Effector memory CD8-positive, alpha-beta T cell (primary cell): ENCODE measurements at places on chromosomes 7 and 10.

GRCh38 chr7:37081436-37081835, 357.1 kb upstream of the AOAH start:
- no peak for DNase-seq

DNA sequence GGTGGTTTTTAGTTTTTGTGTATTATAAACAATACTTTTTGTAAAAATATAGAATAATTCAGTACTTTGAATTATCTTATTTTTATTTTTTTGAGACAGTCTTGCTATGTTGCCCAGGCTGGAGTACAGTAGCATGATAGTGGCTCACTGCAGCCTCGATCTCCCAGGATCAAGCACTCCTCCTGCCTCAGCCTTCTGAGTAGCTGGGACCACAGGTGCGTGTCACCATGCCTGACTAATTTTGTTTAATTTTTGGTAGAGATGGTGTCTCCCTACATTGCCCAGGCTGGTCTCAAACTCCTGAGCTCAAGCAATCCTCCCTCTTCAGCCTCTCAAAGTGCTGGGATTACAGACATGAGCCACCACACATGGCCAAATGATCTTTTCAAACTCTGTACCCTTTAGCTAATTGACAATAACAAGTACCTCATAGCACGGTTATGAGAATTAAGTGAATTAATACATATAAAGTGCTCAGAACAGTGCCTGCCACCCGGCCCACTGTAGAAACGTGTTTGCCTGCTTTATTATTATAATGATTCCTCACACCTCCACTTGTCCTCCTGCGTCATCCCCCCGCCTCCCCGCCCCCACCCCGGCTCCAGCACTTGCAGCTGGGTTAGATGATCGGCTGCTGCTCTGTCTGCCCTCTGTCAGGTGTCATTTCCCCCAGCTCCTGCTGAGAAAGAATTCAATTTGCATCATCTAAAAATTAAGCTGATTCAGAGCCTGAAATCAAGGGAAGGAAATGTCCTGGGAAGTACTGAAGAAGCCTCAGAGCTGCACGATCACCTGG, 53.6 kb upstream of the NRF1 start:
- no peak for DNase-seq

DNA sequence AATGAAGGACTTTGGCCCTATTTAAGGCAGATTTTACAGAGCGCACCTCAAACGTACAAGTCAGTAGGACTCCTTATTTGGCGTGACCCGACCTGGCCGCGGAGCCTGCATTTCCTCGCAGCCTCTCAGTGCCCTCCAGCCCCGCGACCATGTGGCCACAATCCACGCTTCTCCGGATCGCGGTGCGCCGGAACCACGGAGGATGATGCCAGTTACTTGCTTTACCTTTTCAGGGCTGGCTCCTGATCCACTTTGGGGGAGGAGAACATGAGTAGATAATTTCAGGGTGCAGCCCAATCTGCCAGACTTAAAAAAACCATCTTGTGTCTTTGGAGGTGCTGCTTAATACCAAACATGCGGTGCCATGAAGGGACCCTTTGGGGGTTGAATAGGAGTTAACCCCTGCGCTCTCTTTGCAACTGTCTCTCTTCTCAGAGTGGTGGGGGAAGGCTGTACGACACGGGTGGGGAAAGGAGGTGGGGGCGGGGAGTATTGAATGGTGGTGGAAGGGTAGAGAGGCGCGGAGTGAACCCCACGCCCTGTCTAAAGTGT, 1.5 kb downstream of the FRAT1 start:
- no peak for DNase-seq

GRCh38 chr10:129760003-129760315, 204.1 kb downstream of the EBF3 start:
- DNase-seq = no peak

- DNase-seq = no peak
These were observed 160.8 kb downstream of the XPNPEP1 start for GRCh38 chr10:109762555-109762954.

GRCh38 chr10:112956631-112957350, 6.7 kb downstream of the TCF7L2 start:
- DNase-seq = no peak

DNA sequence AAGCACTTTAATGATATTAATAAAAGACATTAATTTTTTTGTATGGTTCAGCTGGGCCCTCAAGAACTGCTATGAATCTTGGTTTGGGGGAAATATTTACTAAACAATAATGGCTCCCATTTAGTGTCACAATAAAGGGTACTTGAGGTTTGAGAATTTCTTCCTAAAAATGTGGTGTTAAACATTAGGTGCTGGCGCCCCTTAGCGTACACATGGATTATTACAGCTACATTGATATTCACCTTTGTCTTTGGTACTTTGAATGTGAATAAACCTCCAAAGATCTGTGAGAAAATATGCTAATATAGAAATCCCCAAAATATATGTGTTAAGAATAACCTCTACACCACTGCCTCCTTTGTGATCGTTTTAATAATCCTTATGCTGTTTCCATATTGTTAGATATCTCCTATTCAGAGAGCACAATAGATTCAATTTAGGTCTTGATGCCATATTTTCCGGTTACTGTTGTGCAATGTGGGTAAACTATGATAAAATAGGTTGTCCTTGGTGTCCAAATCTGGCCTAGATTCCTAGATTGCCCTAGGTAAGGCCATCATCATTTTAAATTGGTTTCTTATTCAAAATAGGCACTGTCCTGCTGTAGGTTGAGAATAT, 161.8 kb upstream of the CACNA2D1 start:
- DNase-seq = no peak

DNA sequence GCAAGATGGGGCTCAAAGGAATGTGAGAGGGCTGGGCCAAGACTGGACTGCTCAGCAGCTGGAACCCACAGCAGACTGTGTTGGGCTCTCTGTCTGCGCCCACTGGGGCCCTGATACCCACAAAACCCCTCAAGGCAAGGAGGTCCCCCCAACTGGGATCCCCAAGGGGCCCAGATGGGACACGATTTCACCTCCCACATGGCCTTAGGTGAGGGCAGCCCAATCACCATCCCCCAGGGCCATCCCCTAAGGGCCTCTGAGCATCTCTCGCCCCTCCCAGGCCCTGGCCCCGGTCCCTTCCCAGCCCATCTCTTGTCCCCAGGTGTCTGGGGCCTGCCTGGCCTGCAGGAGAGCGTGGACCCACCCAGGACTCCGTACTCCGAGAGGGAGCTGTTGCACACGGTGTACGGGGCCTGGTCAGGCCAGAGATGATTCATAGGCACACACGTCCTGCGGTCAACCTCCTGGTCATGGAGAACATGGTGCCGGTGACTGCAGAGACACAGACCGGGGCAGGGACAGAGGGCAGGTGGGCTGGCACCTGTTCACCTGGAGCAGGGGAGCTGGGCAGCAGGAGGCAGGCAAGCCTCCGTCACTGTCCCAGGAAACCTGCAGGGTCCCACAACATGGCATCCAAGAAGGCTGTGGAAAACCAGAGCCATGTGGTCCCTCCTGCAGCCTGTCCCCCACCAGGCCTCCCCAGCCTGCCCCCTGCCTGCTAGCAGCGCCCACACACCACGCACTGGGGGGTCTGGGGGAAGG, 21.6 kb downstream of the OGDHL start:
- no peak for DNase-seq

GRCh38 chr7:2116989-2117591, 115.7 kb downstream of the MAD1L1 start:
- DNase-seq = no peak

- no peak for DNase-seq
These were observed 148.0 kb downstream of the MAPK8 start for GRCh38 chr10:48454302-48455054.

DNA sequence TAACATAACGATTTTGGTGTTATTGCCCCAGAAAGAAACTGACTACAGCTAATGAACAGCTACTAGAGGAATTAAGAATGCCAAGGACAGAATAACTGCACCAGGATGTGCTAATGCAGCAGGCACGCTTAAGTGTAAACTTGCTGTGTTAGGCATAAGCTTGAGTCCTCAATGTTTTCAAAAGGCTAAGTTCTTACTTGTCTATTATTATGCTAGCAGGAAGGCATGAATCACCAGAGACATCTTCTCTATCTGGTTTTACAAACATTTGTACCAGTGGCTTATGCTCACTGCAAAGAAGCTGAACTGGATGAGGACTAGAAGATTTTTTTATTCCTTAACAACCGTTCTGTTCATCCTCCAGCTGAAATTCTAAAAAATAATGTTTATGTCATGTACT, 1035.3 kb downstream of the NRG3 start:
- DNase-seq = no peak

DNA sequence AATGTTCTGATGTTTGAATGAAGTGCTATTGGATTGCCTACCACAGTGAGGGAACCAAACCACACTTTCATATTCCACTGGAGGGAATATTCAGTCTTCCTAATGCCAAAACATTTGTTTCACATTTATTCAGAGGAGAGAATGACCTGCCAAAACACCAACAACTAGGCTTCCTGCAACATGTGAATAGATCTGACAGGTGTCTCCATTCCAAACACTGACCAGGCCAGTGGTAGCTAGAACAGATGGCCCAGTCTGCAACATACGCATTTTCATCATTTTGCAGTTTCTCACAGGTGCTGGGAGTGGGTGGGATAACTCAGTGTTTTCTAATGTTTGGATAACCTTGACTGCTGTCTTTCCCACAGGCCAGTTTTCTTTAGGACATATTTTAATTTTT, 110.0 kb downstream of the RELN start:
- DNase-seq = no peak
